ENCODE measurements at places on chromosomes 7 and 10.

DNA sequence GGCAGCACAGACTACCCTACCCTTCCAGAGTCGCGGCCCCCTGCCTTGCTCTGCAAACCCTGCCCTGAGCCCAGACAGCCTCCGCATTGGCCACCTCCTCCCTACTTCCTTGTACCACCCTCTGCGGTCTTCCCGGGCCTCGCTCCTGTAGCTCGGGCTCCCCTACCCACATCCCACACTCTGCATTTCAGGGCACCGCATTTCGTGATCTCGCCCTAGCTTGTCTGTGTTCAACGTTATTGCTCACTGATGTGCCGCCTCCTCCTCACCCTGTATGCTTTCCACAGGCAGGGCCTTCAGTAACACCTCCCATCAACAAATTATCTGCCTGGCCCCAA, 6.6 kb downstream of the PDIA4 start:
- no peak for DNase-seq

DNA sequence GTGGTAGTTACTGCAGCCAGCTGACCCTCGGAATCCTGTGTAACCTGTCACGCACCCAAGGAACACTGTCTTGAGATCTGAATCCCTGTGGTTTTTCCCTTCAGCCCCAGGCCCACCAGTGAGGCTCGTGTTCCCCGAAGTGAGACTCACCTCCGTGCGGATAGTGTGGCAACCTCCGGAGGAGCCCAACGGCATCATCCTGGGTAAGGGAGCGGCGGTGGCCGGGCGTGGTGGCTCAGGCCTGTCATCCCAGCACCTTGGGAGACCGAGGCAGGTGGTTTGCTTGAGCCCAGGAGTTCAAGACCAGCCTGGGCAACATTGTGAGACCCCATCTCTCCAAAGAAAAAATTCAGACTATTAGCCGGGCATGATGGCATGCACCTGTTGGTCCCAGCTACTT, 549.9 kb upstream of the FOXK1 start:
- no peak for DNase-seq

- DNase-seq: no peak
Observed at GRCh38 chr7:69342154-69342884, 256.0 kb upstream of the AUTS2 start.

GRCh38 chr7:18306696-18307095, 188.9 kb upstream of the HDAC9 start:
- no peak for DNase-seq

DNA sequence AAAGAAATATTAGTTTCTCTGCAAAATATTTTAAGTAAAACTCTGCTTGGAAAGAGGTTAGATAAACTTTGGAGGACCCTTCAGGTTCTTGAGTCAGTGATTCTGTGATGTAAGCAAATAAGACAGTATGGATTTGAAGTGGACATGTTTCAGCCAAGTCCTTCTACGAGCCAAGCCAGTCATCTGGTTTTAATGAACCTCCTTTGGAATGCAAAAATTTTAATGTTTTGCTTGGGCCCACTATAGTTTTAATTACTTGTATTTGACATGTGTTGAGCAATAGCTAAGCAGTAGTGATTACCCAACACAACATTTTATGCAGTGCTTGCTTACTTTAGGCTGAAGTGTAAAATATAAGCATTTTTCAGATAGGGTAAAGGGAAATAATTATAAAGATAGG, 296.3 kb upstream of the SEMA3D start:
- DNase-seq: no peak

DNA sequence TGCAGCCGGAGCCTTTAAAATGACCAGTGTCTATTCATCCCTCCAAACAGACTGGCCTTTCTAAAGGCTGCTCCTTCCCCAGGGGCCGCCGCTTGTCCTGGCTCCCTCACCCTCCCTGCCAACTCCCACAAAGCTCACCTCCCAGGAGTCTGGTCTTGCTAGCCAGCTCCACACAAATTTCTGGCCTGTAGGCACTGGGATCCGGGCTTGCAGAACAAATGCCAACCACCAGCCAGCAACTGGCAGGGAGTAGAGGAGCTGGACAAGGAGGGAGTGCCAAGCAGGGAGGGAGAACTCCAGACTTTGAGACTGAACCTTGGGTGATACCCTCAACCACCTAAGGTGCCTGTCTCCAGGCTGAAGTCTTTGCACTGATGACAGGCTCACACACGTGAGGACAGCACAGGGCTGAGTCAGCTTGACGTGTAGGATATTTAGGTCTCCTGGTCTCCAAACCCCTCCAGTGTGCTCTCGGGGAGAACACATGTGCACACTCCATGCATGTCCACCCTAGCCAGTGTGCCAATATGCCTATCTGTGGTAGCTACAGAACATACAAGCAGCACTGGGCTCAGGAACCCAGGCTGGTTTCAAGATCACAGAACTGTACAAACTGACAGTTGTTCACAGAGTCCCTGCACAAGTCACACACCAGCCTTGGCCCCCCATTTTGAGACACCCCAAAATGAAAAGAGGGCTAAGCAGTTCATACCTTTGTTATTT, 6.0 kb downstream of the PAX2 start:
- no peak for DNase-seq

GRCh38 chr7:18531539-18531938, 36.0 kb downstream of the HDAC9 start:
- DNase-seq: no peak

DNA sequence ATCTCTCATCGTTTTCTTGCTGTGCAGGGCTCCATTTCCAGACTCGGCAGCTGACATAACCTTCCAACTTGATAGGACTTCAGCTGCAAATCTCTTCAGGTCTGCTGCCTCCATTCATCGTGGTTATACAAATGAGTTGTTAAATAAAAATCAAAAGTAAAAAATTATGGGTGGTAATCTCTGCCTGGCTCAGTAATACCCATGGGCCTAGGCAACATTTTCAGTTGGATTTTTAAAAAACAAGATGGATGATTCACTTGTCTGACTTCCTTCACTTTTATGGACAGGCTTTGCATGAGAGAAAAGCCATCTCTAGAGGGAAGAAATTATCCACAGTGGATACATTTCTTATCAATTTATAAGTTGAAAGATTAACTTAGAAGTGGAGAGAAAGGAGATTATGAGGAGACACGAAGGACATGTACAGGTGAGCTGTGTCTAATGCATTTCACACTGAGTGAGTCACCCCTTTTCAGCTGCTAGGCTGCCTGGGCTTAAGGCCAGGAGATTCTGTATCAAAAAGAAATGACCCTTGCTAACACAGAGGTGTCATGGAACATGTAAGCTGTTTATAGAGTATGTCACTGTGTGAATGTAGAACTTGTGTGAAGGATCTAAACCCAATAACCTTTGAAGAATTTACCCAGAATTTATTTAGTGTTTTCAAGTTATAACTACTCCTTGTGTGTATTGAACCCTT, 495.1 kb downstream of the AUTS2 start:
- DNase-seq: no peak

- DNase-seq: no peak
Observed at GRCh38 chr10:31728698-31729224, 199.9 kb downstream of the ARHGAP12 start.

DNA sequence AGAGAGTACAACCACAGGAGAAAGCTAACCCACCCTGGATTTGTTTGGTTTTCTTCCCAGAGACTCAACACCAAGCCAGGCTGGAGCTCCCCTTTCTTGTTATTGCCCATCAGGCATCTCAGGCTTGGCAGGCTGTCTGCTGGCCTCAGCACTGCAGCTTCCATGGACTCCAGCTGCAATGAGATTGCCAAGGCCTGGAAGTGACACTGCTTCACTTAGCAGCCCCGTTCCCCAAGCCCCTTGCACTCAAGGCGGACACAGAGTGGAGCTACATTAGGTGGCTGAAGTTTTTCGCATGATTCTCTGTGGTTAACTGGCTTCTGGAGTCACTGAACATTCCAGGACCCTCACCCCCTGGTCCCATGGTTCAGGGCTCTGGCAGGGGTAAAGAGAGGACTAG, 163.1 kb upstream of the GDF10 start:
- DNase-seq: no peak

- no peak for DNase-seq
Observed at GRCh38 chr10:96337106-96337505, 21.7 kb downstream of the OPALIN start.

DNA sequence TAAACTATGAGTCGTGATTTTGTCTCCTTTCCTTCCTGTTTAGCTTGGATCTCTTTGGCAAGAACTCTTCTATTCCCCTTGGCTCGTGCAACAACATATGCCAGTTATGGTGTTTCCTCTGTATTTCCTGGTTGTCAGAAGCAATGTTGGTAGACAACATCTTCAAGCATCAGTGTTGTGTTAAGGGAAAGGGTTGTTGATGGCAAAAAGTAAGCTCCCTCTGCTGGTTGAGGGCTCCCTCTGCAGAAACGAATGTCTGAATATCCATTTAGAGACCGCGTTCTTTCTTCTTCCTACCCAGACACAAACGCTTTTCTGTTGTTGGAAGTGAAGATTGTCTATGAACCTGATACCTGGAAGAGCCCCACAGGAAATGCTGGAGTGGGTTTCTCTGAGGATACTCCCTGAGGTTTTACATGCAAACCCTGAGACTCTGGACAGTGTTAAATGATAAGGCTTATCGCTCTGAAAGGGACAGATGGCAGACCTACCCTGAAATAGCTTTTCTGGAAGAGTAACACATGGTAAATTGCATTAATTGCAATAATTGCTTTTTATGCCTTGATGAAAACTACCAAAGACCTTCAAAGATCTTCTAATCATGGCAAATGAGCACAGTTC, 23.5 kb upstream of the C1QL3 start:
- no peak for DNase-seq

DNA sequence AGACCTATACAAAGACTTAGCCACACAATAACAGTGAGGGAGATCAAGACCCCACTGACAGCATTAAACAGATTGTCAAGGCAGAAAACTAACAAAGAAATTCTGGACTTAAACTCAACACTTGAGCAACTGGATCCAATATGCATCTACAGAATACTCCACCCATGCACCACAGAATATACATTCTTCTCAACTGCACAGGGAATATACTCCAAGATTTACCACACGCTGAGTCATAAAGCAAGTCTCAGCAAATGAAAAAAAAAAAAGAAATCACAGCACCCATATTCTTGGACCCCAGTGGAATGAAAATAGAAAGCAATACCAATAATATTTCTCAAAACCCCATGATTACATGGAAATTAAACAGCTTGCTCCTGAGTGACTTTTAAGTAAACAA, 680.2 kb downstream of the PCDH15 start:
- DNase-seq: no peak

DNA sequence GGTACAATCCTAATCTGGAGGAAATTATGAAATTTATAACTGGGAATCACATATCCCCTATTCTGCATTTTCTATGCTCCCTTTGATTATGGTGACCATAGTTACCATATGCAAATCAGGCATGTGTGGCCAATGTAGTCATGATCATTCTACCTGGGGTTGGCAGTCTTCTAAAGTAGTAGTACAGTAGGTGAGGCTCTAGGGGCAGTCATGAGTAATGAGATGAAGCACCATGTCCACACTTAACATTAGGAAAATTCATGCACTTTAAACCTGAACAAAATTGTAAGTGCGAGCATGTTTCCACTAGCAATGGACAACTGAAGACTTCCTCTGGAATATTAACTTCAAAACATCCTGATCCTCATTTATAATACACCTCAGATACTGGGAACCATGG, 545.9 kb downstream of the SUGCT start:
- DNase-seq: no peak

- no peak for DNase-seq
Observed at GRCh38 chr10:4688601-4689000, 137.4 kb upstream of the AKR1E2 start.

GRCh38 chr10:6037422-6037821, 24.7 kb downstream of the IL2RA start:
- no peak for DNase-seq

GRCh38 chr7:14501436-14501835, 401.1 kb downstream of the DGKB start:
- DNase-seq: no peak

- no peak for DNase-seq
Observed at GRCh38 chr10:28970231-28970630, 292.9 kb downstream of the BAMBI start.

DNA sequence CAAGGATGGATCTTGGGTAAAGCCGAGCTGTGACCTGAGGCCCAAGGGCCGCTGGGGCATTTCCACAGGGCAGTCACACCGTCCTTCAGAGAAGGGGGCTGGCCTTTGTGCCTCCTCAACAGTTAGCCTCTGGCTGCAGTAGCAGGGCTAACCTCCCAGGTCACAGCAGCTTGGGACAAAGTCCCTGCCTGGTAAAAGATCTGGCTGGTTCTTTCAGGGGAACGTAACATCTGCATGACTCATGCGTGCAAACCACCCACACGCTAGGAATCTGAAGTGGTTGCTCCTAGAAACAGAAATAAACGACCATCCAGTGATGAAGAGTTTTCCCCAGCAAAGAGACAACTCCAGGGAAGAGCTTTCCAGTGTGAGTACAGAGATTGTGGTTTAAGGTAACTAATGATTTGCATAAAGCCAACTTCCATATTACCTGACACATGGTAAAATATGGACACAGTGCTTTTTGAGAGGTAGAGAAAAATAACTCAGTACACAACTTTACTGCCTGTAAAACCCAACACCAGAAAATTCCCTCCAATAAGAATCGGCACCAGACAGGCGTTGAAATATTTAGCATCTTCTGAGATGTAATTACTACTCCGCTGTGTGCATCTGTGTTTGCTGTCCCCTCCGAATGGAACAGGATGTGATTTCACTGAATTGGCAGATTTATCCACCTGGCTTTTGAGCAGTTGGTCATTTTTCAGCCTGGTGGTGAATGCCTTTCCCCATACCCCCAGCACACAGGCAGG, 84.9 kb upstream of the ADRB1 start:
- DNase-seq: no peak

DNA sequence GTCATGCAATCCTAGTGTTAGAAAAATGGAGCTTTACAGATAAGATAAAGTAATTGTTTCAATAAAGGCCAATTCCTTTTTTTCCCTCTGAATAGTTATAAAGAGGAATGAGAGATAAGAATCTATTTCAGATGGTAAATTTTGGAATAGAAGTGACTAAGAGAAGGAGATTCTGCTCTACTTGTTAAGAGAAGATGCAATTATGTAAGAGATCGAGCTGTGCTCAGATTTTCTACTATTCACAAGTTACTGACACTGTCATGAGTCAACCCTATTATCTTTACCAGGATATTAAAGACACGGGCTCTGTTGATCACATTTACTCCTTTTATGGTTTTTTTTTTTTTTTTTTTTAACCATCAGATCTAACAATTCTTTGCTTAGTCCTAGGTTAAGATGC, 511.3 kb downstream of the ARL4A start:
- no peak for DNase-seq

Data from activated T-helper 9 cell treated with anti-CD3 and anti-CD28 coated beads, Interleukin-2, amount 50 U/mL, for 16 hours (primary cell).